Spleen (tissue), 13 donors: ENCODE measurements at places on chromosomes 3 and 15. TPM values are rescaled to one million over a fixed set of nuclear protein-coding genes. Genes with fewer than 3 reads are reported as not detected.
A peak's percentile ranks its signal among the peaks of the same experiment; 100 is the strongest.

- DNase-seq: no peak
These were observed 70.2 kb downstream of the MYRIP start for GRCh38 chr3:39879581-39879980.

GRCh38 chr3:13141991-13142412 lies 68.8 kb upstream of the IQSEC1 start:
- DNase-seq: peak; percentile 67

P2RY14 gene
- total RNA-seq: 2.0 TPM

- no peak for DNase-seq
These were observed 625.8 kb downstream of the OTOL1 start for GRCh38 chr3:162122405-162122804.

GOLIM4 gene
- 44.8 TPM for total RNA-seq

HTR3E gene
- total RNA-seq: not detected

ISLR2 gene
- total RNA-seq: 3.0 TPM

DNA sequence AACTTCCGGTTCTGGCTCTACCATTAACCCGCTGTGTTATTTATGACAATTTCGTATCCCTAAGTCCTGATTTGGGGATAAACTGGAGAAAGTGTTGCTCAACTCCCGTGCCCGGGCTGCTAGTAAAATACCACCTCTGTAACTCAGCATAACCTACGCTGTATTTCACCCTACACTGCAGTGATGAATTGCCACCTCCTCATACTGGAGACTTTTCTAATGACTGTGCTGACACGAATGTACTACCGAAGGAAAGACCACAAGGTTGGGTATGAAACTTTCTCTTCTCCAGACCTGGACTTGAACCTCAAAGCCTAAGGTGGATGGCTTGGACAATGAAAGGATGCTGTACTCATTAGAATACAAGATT lies 16.5 kb downstream of the SLC51A start:
- no peak for DNase-seq
